ENCODE measurements at places on chromosomes 4 and X.

- no peak for DNase-seq
These were observed 22.8 kb upstream of the SPON2 start for GRCh38 chr4:1195109-1195671.

DNA sequence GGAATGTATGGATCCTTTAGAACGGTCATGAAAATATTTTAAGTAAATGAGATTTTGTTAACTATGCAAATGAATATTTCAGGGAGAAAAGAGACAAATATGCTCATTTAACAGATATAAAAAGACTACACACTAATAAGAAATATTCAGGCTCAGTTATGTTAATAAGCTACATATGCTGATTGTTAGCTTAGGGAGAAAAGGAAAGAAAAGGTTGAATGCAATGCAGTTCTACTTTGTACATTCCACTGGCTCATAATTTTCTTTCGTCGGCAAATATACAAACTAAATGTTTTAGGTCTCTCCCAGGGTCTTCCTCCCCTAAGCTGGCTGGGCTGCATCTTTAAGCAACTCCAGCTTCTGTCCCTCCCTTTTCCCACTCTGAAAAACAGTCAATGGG is 2.7 kb upstream of the RTL3 start:
- DNase-seq = no peak

DNA sequence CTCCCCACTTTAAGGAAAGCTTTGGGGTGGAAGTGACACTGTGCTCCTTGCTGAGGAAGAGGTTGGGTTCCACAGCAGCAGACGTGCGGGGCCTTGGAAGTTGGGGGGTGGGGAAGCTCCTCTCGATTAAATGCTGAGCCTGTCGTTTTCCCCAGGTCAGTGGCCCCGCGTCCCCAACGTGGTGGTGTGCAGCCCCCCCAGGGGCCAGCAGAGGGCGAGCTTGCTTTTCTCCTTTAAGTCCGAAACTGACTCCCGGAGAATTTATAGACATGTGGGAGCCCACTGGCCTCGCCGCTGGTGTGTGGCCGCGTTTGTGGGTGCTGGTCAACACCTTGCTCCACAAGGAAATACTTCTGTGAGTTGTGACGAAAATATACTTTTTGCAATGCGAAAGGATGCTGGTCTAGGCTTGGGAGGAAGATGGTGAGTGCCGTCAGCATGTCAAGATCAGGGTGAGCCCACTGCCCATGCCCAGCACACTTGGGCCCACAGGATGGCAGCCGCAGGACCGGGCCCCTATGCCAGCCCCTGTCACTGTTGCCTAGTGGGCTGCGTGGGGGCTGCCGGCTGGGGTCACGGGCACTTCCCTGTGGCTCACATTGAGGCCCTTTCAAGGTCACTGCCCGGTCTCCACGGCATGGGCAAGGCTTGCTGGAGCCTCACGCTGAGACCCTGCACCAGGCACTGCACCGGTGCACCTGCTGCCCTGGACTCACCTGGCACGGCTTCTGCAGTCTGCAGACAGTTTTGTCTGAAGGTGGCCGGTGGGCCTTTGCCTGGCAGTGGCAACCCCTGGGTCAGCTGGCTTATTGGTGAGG is 9.4 kb downstream of the UVSSA start:
- no peak for DNase-seq

GRCh38 chr4:3267576-3268394 is 18.8 kb downstream of the MSANTD1 start:
- no peak for DNase-seq

GRCh38 chr4:156475322-156475721 is 496.3 kb downstream of the PDGFC start:
- peak; percentile 61 for DNase-seq
